ENCODE measurements at places on chromosomes 3 and 15.

- no peak overlapping the region for H3K4me3 ChIP-seq
- no peaks in the 10 kb centered on the region for H3K27me3 ChIP-seq
- no peak overlapping the region for H3K27ac ChIP-seq
- no peaks in the 10 kb centered on the region for H3K36me3 ChIP-seq
Measured at GRCh38 chr3:149462581-149463011, 11.9 kb upstream of the TM4SF4 start.

DNA sequence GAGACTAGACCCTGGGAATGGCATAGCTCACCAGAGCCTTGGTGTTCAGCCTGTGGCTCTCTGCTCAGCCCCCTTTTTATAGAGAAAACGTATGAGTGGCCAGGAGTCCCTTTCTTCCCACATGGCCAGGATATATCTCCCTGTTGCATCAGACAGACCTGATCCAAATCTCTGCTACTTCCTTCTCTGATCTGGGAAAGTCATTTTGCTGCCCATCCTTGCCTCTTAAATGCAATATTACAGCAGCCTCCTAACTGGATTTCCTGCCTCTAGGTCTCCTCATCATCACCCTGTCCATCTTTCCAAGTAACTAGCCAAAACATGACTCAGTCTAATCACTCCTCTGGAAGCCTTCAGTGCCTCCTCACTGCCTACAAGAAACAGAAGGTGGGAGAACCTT, 42.9 kb downstream of the CTDSPL start:
- H3K36me3 ChIP-seq: no peaks in the 10 kb centered on the region
- DNase-seq: no peak
- H3K4me1 ChIP-seq: no peaks in the 10 kb centered on the region
- no peak overlapping the region for H3K4me3 ChIP-seq

- no peak overlapping the region for H3K27ac ChIP-seq
- H3K36me3 ChIP-seq: no peaks in the 10 kb centered on the region
- H3K4me3 ChIP-seq: no peak overlapping the region
- DNase-seq: no peak
- no peaks in the 10 kb centered on the region for H3K4me1 ChIP-seq
Measured at GRCh38 chr3:151918253-151919029, 45.0 kb downstream of the SUCNR1 start.

- H3K36me3 ChIP-seq: no peaks in the 10 kb centered on the region
- DNase-seq: no peak
- H3K4me1 ChIP-seq: no peaks in the 10 kb centered on the region
- H3K27me3 ChIP-seq: no peaks in the 10 kb centered on the region
- no peak overlapping the region for H3K27ac ChIP-seq
Measured at GRCh38 chr3:170049146-170050000, 11.6 kb downstream of the GPR160 start.

- no peaks in the 10 kb centered on the region for H3K27me3 ChIP-seq
- H3K27ac ChIP-seq: no peak overlapping the region
- no peaks in the 10 kb centered on the region for H3K4me1 ChIP-seq
- H3K36me3 ChIP-seq: no peaks in the 10 kb centered on the region
Measured at GRCh38 chr15:64905119-64905831, 6.4 kb upstream of the ANKDD1A start.

DNA sequence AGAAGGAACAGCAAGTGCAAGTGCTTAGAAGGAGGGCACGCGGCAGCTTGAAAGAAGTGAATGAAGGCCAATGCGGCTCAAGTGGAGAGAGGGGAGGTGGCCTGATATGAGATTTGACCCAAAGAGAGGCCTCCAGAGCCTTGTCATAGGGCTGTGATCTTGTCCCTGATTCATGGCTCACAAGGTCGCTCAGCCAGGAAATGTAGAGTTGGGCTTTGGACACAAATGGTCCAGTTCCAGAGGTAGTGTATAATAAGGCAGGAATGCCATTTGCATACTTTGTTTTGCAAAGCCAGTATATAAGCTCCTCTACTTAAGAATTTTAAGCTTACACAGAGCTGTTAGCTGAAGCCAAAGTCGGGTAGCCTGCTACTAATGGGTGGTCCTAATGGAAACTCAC, 33.7 kb downstream of the HGD start:
- no peak for DNase-seq
- no peak overlapping the region for H3K27ac ChIP-seq
- H3K36me3 ChIP-seq: no peaks in the 10 kb centered on the region
- H3K4me3 ChIP-seq: no peak overlapping the region

- H3K36me3 ChIP-seq: no peaks in the 10 kb centered on the region
- H3K27me3 ChIP-seq: no peaks in the 10 kb centered on the region
- H3K4me1 ChIP-seq: peaks cover 9% of the 10 kb centered on the region
- no peak overlapping the region for H3K4me3 ChIP-seq
Measured at GRCh38 chr15:62085740-62086139, 19.0 kb downstream of the C2CD4A start.

- no peaks in the 10 kb centered on the region for H3K27me3 ChIP-seq
- H3K4me3 ChIP-seq: no peak overlapping the region
- DNase-seq: no peak
- H3K4me1 ChIP-seq: no peaks in the 10 kb centered on the region
- H3K27ac ChIP-seq: no peak overlapping the region
Measured at GRCh38 chr3:119378259-119378803, 84.1 kb downstream of the ARHGAP31 start.

DNA sequence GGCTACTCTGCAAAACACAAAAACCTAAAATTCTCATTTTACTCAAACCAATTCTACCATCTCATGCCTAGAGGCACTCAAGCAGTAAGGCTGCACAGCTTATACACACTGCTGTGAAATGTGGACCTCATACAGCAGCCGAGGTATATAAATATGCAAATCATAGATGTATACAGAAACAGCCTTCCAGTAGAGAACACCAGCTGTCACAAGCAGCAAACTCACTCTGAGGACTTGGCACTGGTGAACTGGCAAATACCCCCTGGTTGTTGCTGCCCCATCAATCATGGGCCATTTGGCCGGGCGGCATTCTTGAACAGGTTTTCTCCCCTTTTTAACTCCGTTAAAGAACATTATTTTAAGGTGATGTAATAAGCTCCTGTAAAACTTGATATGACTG, 378.0 kb downstream of the LSAMP start:
- DNase-seq: no peak
- H3K27me3 ChIP-seq: no peaks in the 10 kb centered on the region
- no peak overlapping the region for H3K27ac ChIP-seq
- H3K4me1 ChIP-seq: peaks cover 5% of the 10 kb centered on the region
- H3K4me3 ChIP-seq: no peak overlapping the region

- no peaks in the 10 kb centered on the region for H3K36me3 ChIP-seq
- H3K27me3 ChIP-seq: no peaks in the 10 kb centered on the region
- H3K4me3 ChIP-seq: no peak overlapping the region
- no peaks in the 10 kb centered on the region for H3K4me1 ChIP-seq
- no peak for DNase-seq
Measured at GRCh38 chr3:36833160-36833814, 68.9 kb upstream of the DCLK3 start.

GRCh38 chr15:80934761-80935221, 54.8 kb downstream of the MESD start:
- no peaks in the 10 kb centered on the region for H3K27me3 ChIP-seq
- DNase-seq: no peak
- H3K27ac ChIP-seq: no peak overlapping the region
- no peaks in the 10 kb centered on the region for H3K4me1 ChIP-seq

DNA sequence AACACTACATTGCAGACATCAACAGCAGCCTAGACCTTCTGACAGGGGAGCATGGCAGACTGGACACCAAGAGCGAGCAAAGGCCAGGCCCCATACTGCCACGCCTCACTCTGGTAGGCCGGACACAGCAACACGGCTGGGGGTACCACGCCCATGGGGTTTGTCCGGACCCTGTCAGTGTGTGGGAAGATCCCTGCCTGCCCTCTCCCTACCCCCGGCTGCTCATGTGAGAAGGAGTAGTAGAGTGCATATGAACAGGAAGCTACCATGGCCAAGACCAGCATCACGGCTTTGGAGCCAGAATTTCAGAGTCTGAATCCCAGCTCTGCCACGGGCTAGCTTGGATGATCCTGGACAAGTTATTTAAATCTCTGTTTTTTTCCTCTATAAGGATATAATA, 27.9 kb downstream of the ALDH1L1 start:
- H3K27ac ChIP-seq: no peak overlapping the region
- H3K4me3 ChIP-seq: no peak overlapping the region
- H3K27me3 ChIP-seq: no peaks in the 10 kb centered on the region
- peak; percentile 45 for DNase-seq
- no peaks in the 10 kb centered on the region for H3K4me1 ChIP-seq

GRCh38 chr3:16174026-16174355, 489 bp upstream of the GALNT15 start:
- no peak overlapping the region for H3K4me3 ChIP-seq
- H3K4me1 ChIP-seq: peaks cover 4% of the 10 kb centered on the region
- H3K27me3 ChIP-seq: no peaks in the 10 kb centered on the region

DNA sequence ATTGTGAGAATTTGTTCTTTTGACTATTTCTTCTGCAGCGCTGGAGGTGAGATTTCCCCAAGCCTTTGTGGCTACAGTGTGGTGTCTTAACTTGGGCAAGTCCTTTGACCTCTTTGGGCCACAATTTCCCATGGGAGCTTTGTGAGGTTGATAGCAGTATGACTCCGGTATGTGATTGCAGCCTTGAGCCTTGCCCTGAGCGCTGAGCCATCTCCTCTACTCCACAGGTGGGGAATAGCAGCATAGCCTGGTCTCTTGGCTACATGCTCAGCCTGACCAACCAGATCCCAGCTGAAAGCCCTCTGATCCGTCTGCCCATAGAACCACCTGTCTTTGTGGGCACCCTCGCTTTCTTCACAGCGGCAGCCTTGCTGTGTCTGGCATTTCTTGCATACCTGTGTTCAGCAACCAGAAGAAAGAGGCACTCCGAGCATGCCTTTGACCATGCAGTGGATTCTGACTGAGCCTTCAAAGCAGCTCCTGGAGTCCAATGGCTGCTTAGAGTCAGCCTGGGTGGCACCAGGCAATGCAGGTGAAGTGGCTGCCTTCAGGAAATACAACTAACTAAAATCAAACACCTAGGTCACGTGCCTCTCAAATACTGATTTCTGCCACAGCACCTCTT, 30.0 kb upstream of the RPL14 start:
- H3K36me3 ChIP-seq: no peaks in the 10 kb centered on the region
- no peak overlapping the region for H3K4me3 ChIP-seq
- DNase-seq: no peak
- no peaks in the 10 kb centered on the region for H3K27me3 ChIP-seq
- H3K27ac ChIP-seq: no peak overlapping the region

DNA sequence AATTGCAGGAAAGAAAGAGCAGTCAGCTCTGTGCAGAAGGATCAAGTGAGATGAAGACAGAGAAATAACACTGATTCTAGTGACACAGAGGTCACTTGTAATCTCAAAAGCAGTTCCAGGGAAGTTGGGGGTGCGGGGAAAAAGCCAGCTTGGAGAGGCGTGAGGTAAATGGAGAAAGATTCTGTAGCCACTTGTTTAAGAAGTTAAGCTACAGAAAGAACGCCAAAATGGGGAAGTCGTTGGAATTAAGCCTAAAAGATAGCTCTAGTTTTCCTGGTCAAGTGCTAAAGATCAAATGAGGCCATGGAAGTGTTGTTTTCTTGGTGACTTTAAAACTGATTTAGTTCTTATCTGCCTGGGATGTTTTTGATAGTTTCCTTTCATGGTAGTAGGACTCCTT, 152.0 kb downstream of the GREM1 start:
- H3K36me3 ChIP-seq: no peaks in the 10 kb centered on the region
- no peak for DNase-seq
- H3K27ac ChIP-seq: no peak overlapping the region
- no peaks in the 10 kb centered on the region for H3K27me3 ChIP-seq
- no peak overlapping the region for H3K4me3 ChIP-seq

DNA sequence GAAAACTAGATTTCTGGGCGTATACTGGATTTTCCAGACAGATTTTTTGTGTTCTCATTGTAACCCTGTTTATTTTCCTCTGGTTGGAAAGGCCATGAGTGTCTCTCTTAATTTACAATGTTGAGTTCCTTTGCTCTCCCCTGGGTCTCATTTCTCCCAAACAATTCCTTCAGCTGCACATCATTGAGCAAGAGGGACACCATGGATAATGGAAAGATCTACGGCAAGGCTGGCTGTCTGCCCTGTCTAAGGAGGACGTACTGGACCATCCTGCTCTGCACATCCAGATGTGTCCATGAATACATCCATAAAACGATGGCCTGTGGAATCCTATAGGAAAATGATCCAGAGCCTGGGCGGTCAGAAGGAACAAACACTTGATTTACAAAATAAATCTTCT, 258.1 kb upstream of the MCTP2 start:
- no peak overlapping the region for H3K4me3 ChIP-seq
- no peak overlapping the region for H3K27ac ChIP-seq
- no peaks in the 10 kb centered on the region for H3K4me1 ChIP-seq
- no peaks in the 10 kb centered on the region for H3K36me3 ChIP-seq

- no peak overlapping the region for H3K27ac ChIP-seq
- H3K27me3 ChIP-seq: no peaks in the 10 kb centered on the region
- no peak overlapping the region for H3K4me3 ChIP-seq
- H3K36me3 ChIP-seq: peaks cover 24% of the 10 kb centered on the region
Measured at GRCh38 chr3:33526787-33527186, 86.6 kb upstream of the UBP1 start.

- H3K4me3 ChIP-seq: no peak overlapping the region
- no peaks in the 10 kb centered on the region for H3K36me3 ChIP-seq
- H3K27ac ChIP-seq: no peak overlapping the region
- no peaks in the 10 kb centered on the region for H3K27me3 ChIP-seq
- DNase-seq: no peak
- H3K4me1 ChIP-seq: peaks cover 6% of the 10 kb centered on the region
Measured at GRCh38 chr3:122079524-122080206, 24.5 kb downstream of the CD86 start.

- no peaks in the 10 kb centered on the region for H3K27me3 ChIP-seq
- no peaks in the 10 kb centered on the region for H3K36me3 ChIP-seq
Measured at GRCh38 chr15:57540736-57541135, 51.0 kb upstream of the MYZAP start.

- H3K4me1 ChIP-seq: peaks cover 25% of the 10 kb centered on the region
- no peaks in the 10 kb centered on the region for H3K27me3 ChIP-seq
- DNase-seq: no peak
- H3K36me3 ChIP-seq: 0 out of 2 replicates have a peak, but pooled peaks cover 7% of the 10 kb centered on the region
Measured at GRCh38 chr3:191331388-191331787, 1.1 kb upstream of the UTS2B start.

All from RWPE2 (cell line).